Caudate nucleus (tissue), 63 donors: ENCODE measurements at places on chromosomes 16 and 17.

DNA sequence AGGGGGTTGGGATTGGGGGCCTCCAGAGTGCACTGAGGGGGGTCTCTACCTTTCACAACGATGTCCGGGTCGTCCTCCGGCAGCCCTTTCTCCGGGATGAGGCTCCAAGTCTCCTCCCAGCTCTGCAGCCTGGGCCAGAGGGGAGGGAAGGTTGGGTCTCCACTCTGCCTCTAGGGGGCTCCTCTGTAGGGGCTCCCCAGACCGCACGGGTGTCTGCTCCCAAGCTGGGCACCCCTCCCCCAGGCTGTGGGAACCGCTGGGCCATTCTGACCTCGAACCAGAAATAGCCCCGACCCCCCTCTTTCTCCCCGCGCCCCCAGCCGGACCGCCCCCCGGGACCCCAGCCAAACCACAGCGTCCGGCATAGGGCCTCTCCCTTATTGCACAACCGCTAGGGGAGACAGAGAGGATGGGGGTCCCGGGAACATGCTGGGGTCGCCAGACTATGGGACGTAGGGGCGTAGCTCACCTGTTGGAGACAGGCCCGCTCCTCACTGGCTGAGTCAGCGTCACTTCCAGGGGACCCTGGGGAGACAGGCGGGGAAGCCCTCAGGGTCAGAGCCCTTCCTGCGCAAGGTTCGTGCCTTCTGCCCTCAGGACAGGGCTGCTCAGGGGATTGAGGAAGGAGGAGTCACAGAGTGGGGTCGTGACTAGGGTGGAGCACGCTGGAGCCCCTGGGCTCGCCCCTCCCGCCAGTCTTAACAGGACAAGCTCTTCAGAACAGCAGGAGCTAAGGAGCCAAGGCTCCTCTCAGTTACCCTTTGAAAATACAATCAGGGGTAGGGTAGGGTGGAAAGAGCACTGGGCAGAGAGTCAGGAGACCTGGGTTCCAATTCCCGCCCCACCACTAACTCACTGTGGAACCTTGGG is 2.7 kb downstream of the PLEKHH3 start:
- DNase-seq = no peak

- DNase-seq = no peak
Observed at GRCh38 chr17:35784895-35785294, 10.5 kb downstream of the MMP28 start.

DNA sequence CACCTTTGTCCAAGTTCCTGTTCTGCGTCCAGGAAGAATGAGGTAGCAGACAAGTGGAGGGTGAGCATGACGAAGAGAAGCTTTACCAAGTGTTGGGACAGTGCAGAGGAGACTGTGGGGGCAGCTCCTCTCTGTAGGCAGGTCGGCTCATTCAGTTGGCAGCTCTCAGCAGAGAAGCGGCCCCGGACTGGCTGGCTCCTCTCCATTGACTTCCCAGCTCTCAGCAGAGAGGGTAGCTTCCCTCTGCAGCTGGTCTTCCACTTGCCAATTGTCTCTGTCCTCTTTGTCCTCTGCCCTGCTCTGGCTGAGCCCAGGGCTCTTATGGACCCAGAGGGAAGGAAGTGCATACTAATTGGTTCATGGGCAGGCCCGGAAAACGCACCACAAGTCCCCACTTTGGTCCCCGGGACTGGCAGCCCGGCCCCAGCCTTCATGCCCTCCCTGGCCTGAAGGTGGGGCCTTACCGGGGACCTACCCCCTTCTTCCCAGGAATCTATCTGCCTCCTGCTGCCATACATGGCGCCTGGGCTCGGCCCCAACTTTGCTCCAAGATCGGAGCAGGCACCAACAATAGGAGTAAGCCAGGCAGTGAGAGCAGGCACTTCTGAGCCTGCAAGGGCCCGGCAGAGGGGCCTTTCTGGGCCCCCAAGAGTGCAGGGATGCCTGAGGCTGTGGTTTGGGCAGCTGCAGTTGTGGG is 10.1 kb downstream of the KCTD5 start:
- peak; percentile 52 for DNase-seq

- no peak for DNase-seq
Observed at GRCh38 chr17:48642059-48642842, 16.1 kb upstream of the HOXB9 start.

DNA sequence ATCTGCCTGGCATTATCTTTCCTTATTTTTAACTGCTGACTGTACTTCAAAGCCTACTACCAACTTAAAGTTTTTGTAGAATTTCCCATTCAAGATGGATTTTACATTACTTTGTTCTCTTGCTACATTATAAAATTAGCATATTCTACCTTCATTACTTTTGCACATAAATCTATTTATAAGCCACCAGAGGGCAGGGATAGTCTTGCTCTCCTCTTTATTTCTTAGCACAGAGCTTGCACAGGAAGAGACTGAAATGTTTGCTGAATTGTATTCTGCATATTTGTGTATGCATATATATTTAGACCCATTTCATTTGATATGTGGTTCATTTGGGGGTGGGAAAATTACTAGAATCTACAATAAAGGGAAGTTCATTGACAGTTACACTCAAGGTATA is 108.0 kb downstream of the SKAP1 start:
- no peak for DNase-seq

GRCh38 chr16:9658586-9658985 is 523.6 kb downstream of the GRIN2A start:
- DNase-seq = no peak

DNA sequence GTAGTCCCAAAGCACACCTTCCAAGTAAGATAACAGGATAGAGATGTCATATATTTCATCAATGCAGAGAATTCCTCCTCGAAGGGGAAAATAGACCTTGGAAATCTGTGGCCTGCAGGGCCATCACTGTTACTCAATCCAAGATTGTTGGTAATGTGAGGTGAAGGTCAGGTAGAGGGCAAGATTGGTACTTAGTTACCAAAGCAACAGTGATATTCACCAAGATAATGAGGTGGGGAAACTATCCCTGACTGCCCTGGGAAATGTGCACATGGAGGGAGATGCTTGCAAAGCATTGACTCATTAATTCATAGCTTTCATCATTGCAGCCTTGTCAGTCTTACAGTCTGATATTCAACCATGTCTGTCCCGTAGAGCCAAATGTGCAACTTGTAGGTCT is 234.1 kb upstream of the MON1B start:
- DNase-seq = no peak

DNA sequence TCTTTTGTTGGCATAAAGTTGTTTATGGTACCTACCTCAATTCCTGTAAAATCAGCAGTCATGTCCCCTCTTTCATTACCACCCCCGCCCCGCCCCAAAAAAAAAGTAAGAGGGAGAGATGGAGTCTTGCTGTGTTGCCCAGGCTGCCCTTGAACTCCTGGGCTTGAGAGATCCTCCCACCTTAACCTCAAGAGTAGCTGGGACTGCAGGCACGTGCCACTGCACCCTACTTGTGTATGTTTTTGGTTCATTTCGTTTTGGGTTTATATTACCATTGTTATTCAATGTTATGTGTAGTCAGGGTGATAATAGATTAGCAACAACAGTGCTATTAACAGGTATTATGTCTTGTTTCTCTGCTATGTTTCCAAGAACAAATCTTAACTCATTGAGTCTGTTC is 15.9 kb downstream of the TNRC6C start:
- no peak for DNase-seq

GRCh38 chr16:54297154-54297553 is 10.6 kb upstream of the IRX3 start:
- no peak for DNase-seq

GRCh38 chr16:63702981-63703590 is 1418.8 kb downstream of the CDH11 start:
- no peak for DNase-seq

DNA sequence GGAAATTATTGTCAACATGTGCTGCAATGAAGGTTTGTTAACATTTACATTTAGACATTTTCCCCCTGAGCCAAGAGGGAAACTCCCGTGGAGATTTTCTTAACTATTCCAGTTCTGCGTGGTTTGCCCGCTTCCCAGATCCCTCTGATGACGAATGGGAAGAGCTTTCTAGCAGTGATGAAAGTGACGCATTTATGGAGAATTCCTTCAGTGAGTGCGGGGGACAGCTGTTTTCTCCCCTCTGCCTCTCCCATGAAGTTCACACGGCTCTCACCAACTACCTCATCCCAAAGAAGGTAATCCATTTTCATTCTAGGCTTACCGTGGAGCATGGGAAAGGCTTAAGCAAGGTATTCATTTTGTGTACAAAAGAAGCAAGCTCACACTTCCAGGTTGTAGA is 18.2 kb downstream of the HEATR3 start:
- no peak for DNase-seq

- DNase-seq = no peak
Observed at GRCh38 chr16:31568577-31569359, 41.1 kb downstream of the AHSP start.

DNA sequence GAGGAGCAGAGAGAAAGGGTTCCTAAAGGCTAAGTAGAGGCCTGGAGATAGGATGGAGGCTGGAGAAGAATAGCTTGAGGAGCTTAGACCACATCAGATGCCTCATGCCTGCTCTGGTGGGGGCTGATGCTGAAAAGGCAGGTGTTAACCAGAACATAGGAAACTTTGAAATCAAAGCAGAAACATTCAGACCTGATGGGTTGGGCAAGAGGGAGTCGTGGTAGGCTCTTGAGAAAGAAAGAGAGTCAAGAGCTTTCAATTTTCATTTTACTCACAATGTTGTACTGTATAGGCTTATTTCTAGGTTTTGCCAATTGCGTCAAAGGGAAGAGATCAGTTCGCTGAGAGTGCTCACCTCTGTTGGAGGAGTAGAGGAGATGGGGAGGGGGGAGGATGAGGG is 406.6 kb upstream of the SALL1 start:
- DNase-seq = no peak

DNA sequence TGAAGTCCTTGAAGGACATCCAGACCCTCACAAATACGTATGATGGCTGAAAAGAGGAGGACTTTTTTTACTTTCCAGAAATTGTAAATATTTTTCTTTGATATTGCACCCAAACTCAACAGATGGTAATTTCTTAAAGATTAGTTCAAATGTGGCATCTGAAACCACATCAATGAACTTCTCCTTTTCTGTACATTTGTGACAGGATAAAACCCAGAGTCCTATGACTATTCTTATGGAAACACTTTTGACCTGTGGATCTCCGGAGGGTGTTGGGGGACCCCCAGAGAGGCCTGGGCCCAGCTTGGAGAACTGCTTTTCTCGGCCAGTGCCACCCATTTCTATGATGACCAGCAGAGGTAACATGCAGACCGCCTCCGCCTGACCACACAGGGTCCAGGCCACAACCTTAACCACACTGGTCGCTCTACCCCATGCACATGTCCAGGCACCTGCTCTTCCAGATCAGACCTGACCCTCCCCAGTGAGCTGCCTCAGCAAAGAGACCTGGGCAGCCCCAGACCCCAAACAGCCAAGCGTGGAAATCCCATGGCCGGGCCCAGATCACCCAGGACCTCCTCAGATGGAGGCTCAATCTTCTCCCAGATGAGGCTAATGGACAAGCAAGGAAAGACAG is 22.7 kb downstream of the RPH3AL start:
- no peak for DNase-seq

DNA sequence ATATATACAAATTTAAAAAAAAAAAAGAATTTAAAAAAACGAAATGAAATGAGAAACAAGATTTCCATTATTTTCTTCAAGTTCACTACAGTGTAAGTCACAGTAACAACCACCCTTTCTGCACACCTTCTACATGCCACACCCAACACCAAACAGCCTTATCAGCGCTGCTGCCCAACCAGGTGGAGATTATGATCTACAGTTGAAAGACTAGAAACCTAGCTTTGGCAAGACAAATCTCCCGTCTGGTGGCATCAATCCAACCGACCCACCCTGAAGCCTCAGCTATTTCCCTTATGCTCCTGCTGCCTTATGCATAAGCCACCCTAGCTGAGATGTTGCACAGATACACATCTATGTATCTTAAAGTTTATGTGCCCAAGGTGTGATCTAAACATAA is 60.8 kb downstream of the PARN start:
- DNase-seq = no peak

GRCh38 chr16:56193951-56194726 is 2.9 kb downstream of the GNAO1 start:
- peak; percentile 62 for DNase-seq

GRCh38 chr16:20242568-20243255 is 84.6 kb downstream of the GP2 start:
- no peak for DNase-seq

DNA sequence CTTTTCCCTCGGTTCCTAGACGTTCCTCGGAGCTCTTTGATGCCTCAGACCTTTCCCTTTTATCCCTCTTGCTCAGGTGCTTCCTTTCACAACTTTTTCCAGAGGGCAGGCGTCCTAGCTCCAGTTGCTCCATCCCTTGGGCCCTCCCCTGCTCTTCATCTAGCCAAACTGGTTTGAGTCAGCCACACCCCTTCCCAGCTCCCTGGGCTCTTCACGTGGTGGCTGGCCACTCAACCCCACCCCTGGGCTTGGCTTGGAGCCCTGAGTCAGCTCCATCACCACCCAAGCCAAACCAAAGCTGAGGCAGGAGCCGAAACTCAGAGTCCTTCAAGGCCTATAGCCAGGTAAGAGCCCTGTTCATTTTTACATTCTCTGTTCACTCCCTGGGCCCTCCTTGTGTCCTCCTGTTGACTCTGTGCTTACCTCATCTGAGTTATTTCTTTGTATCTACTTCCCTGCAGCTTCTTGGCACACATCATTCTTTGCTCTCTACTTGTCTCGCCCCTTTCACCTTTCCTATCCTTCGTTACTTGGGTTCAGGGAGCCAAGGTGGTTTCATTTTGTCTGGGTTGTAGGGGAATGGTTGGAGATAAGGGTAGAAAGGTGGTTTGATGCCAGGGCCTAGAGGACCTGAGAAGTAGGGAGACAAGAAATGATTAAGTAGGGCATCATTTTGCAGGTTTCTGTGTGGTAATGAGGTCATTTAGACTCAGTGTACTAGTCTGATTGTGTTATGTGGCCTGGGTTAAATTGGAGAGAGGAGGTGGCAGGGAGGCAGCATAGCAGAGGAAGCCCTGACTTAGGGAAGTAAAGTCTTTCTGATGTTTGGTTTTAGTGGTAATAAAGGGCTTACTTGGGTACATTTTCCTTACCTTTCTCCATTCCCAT is 7.6 kb upstream of the PHKG2 start:
- DNase-seq = no peak

DNA sequence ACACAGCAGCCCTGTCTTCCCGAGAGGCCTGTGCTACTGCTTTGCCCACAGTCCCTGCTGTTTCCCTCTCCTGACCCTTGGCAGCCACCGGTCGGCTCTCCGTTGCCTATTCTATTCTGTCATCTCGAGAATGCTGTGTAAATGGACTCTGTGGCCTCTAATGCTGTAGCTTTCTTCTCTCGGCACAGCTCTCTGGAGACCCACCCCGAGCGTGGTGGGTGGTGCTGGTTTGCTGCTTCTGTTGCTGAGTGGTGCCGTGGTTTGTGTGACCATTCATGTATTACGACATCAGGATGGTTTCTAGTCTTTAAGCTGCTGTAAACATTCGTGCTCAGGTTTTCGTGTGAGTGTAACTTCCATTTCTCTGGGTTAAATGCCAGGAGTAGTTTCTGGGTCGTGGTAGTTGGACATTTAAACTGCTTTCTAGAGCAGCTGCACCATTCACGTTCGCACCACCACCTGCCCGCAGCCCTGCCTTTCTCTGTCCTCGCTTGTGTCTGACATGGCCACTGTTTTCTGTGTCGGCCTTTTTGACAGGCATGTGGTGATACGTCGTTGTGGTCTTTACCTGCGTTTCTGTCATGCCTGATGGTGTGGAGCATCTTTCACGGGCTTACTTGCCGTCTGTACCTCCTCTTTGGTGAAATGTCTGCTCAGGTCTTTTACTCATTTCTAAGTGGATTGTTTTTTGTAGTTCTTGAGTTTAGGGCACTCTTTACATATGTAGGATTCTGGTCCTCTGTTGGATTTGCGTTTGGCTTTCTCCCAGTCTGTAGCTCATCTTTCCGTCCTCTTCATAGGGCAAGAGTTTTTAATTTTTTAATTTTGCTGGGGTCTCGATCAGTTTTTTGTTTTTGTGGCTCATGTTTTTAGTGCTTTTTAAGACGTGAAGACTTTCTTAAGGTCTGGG is 47.7 kb upstream of the ZNF750 start:
- no peak for DNase-seq
